ENCODE measurements at places on chromosomes 12 and 14. TPM values are rescaled to one million over a fixed set of nuclear protein-coding genes. Genes with fewer than 3 reads are reported as not detected.

STON2 gene
- 0.25 TPM for total RNA-seq

DPPA3 gene
- not detected for total RNA-seq

ZBTB42 gene
- total RNA-seq: 3.1 TPM

DEGS2 gene
- total RNA-seq: not detected

ACOT6 gene
- total RNA-seq: not detected

ESR2 gene
- not detected for total RNA-seq

KCNK10 gene
- total RNA-seq: not detected

RAD51B gene
- 5.8 TPM for total RNA-seq

CEP170B gene
- total RNA-seq: 12.1 TPM

SYNE3 gene
- total RNA-seq: 34.0 TPM

SLC2A13 gene
- 12.0 TPM for total RNA-seq

CEBPE gene
- total RNA-seq: not detected

DDX51 gene
- 6.3 TPM for total RNA-seq

PTHLH gene
- total RNA-seq: 0.20 TPM

CAPZA3 gene
- total RNA-seq: not detected

KLHL42 gene
- total RNA-seq: 14.2 TPM

GLT1D1 gene
- total RNA-seq: not detected

CD27 gene
- not detected for total RNA-seq

CCDC175 gene
- total RNA-seq: not detected

GCH1 gene
- 0.64 TPM for total RNA-seq

MARCHF9 gene
- total RNA-seq: 1.9 TPM

GLI1 gene
- total RNA-seq: 0.05 TPM

GDF3 gene
- not detected for total RNA-seq

LALBA gene
- not detected for total RNA-seq

AQP6 gene
- total RNA-seq: 0.37 TPM

HCAR1 gene
- total RNA-seq: 1.6 TPM

TBC1D30 gene
- 1.0 TPM for total RNA-seq

PLXNC1 gene
- total RNA-seq: 5.5 TPM

ZC2HC1C gene
- not detected for total RNA-seq

GZMB gene
- not detected for total RNA-seq

FGF23 gene
- total RNA-seq: not detected

NPFF gene
- total RNA-seq: not detected

RASSF9 gene
- total RNA-seq: 3.7 TPM

MAP1LC3B2 gene
- total RNA-seq: 0.24 TPM

TAS2R20 gene
- 1.0 TPM for total RNA-seq

MUCL1 gene
- not detected for total RNA-seq

ASCL1 gene
- not detected for total RNA-seq

MYF6 gene
- total RNA-seq: not detected

RPS6KA5 gene
- total RNA-seq: 0.54 TPM

CHD8 gene
- total RNA-seq: 35.6 TPM

KSR2 gene
- not detected for total RNA-seq

NRIP2 gene
- 0.56 TPM for total RNA-seq

NUAK1 gene
- 3.7 TPM for total RNA-seq

EIF2S3B gene
- 0.29 TPM for total RNA-seq

Data from cardiac ventricle fibroblast (primary cell).